ENCODE measurements at places on chromosomes 4 and X.

GRCh38 chr4:104449537-104449936, 45.2 kb downstream of the CXXC4 start:
- H3K27me3 ChIP-seq, result no peaks in the 10 kb centered on the region
- no peak for DNase-seq
- no peaks in the 10 kb centered on the region for H3K4me1 ChIP-seq
- no peak overlapping the region for H3K4me3 ChIP-seq

DNA sequence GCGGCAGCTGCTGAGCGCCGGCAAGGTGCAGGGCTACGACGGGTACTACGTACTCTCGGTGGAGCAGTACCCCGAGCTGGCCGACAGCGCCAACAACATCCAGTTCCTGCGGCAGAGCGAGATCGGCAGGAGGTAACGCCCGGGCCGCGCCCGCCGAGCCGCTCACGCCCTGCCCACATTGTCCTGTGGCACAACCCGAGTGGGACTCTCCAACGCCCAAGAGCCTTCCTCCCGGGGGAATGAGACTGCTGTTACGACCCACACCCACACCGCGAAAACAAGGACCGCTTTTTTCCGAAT, 117.0 kb downstream of the DCTD start:
- no peak overlapping the region for H3K27ac ChIP-seq
- H3K4me1 ChIP-seq, result no peaks in the 10 kb centered on the region
- no peak overlapping the region for H3K4me3 ChIP-seq
- no peaks in the 10 kb centered on the region for H3K27me3 ChIP-seq

GRCh38 chr4:52576326-52576725, 82.8 kb downstream of the USP46 start:
- no peaks in the 10 kb centered on the region for H3K4me1 ChIP-seq
- DNase-seq, result no peak
- no peak overlapping the region for H3K4me3 ChIP-seq
- H3K27me3 ChIP-seq, result no peaks in the 10 kb centered on the region
- no peaks in the 10 kb centered on the region for H3K36me3 ChIP-seq

GRCh38 chrX:139692506-139692849, 15.5 kb downstream of the MCF2 start:
- no peak for DNase-seq
- H3K4me1 ChIP-seq, result no peaks in the 10 kb centered on the region
- no peak overlapping the region for H3K4me3 ChIP-seq
- H3K27ac ChIP-seq, result no peak overlapping the region

DNA sequence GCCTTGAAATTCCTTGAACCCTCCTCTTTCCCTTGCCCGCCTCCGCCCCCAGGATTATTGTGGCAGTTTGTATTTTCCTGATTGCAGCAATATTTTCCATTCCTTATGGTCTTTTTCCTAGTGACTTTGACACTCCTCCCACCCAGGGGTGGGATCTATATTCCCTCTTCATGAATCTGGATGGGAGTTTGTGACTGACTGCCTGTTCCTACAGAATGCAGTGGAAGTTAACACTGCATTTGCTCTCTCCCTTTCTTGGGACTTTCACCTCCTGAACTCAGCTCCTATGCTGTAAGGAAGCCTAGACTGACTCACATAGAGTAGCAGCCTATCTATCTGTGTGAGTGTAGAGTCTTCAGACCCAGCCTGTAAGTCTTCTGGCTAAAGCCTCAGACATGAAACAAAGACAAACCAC, 2.2 kb downstream of the FUNDC2 start:
- no peak overlapping the region for H3K4me3 ChIP-seq
- no peak for DNase-seq
- H3K27ac ChIP-seq, result no peak overlapping the region
- H3K36me3 ChIP-seq, result no peaks in the 10 kb centered on the region

- H3K27ac ChIP-seq, result no peak overlapping the region
- no peaks in the 10 kb centered on the region for H3K27me3 ChIP-seq
- H3K4me3 ChIP-seq, result no peak overlapping the region
- no peaks in the 10 kb centered on the region for H3K36me3 ChIP-seq
- no peaks in the 10 kb centered on the region for H3K4me1 ChIP-seq
- no peak for DNase-seq
Measured at GRCh38 chrX:65702956-65703355, 35.5 kb downstream of the MSN start.

- H3K36me3 ChIP-seq, result no peaks in the 10 kb centered on the region
- H3K27me3 ChIP-seq, result no peaks in the 10 kb centered on the region
- H3K27ac ChIP-seq, result peak overlapping the region; percentile 25
- DNase-seq, result peak; percentile 62
- peaks cover 34% of the 10 kb centered on the region for H3K4me1 ChIP-seq
Measured at GRCh38 chr4:11614426-11614825, 185.7 kb upstream of the HS3ST1 start.

DNA sequence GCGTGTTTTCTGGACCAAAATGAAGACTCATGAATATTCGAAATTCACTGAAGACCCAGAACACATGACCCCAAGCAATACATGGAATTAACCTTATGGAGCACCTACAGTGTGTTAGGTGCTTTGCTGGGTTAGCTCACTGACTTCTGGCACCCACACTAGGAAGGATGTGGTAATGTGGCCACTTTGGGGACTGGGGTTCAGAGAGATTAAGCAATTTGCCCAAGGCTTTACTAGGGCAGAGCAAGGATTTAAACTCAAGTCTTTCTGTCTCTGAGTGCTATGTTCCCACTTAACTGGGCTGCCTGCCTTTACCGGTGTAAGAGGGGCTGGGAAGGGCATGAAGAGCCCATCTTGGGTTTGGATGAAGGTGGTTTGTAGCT, 162.0 kb upstream of the ATP6AP2 start:
- no peak overlapping the region for H3K4me3 ChIP-seq
- H3K4me1 ChIP-seq, result no peaks in the 10 kb centered on the region
- H3K36me3 ChIP-seq, result no peaks in the 10 kb centered on the region
- H3K27ac ChIP-seq, result no peak overlapping the region
- H3K27me3 ChIP-seq, result no peaks in the 10 kb centered on the region

DNA sequence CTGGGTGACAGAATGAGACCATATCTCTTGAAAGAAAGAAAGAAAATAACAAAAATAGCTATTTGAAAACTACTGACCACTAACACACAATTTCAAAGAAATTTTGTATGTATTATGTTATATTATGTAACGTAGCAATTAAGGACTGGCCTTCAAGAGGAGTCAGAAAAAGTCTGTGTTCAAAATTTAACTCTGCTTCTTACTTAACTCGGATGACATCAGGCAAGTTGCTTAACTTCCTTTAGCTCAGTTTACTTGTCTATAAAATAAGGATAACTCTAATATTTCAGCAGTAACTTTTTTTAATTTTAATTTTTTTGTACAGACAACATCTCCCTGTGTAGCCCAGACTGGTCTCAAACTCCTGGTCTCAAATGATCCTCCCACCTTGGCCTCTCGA, 14.6 kb upstream of the PRSS12 start:
- no peaks in the 10 kb centered on the region for H3K4me1 ChIP-seq
- H3K4me3 ChIP-seq, result no peak overlapping the region
- H3K27me3 ChIP-seq, result no peaks in the 10 kb centered on the region

- no peaks in the 10 kb centered on the region for H3K4me1 ChIP-seq
- no peaks in the 10 kb centered on the region for H3K36me3 ChIP-seq
- H3K4me3 ChIP-seq, result no peak overlapping the region
- no peak for DNase-seq
Measured at GRCh38 chr4:23734000-23734399, 155.8 kb downstream of the PPARGC1A start.

DNA sequence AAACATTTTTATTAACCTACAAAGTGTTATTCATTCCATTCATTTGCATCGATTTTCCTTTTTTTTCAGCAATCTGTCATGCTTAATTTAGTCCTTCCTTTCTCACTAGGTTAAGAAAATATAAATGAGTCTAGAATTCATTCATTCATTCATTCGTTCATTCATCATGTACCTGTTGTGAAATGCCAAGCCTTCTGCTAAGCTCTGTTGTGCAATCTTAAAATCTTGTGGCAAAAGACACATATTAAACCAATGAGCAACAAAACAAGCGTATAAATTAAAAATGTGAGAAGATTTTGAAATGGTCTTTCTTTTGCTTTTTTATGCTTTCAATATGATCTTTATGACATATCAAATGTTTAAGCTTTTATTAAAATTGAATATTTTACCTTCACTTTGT, 88.6 kb upstream of the MAD2L1 start:
- no peaks in the 10 kb centered on the region for H3K27me3 ChIP-seq
- no peaks in the 10 kb centered on the region for H3K4me1 ChIP-seq

DNA sequence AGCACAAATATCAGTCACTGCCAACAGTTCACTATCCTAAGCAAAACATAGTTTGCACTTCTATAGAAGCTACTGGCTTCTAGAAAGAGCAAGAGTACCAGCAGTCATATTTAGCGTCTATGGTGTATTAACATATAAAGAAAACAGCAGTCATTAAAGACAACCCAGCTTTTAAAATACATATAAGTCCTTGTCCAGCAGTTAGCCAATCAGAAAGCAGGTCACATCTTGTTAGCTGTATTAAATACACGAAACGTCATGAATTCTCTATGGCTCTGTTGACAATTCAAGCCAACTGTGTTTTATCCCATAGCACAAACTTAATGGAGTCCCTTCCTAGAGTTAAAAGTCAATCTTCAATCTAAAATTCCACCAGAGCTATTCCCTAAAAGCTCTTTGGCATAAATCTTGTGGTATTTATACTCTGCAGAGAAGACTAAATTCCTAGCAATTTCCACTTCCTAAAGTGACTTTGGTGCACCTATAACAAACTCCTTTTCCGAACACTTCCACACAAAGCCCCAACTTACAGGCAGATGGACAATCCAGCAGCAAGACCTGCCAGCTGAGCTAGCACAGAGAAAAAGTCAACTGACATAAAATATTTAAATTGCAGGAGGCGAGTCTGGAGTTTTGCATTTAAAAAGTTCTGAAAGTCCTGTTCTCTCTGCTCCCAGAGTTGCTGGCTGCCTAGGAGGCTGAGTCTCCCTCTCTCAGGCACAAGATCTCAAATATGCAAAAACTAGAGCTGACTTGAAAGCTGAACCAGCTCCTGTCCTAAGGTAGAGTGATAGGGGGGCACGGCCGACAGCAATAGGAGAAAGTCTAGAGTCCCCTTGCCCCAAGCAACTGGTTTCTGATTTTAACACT, 1.3 kb downstream of the LDB2 start:
- no peak for DNase-seq
- H3K27me3 ChIP-seq, result no peaks in the 10 kb centered on the region
- no peak overlapping the region for H3K4me3 ChIP-seq

DNA sequence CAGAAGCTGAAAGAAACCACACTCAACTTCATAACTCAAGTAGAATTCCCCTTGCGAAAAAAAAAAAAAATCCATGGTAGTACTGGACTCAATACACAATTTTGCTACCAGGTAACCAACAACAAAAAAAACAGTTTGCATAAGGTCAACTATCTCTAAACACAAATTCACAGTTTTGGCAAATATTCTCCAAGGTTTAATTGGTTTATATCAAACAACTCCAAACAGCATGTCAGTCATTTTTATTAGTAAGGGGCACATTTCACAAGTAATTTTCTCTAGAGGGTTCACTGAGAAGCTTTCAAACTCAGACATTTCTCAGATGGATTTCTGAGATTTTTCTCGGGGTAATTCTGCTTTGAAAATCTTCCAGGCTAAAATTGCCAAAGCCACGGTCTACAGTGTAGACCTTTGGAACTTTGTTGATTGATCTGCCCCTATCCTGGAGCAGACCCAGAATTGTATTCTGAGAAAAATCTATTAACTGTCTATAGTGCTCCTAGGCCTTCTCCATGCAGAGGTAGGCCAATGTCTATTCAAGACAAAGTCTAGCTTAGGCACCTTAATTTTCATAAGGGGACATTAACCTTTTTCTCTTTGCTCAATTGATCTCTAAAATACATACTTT, 73.7 kb upstream of the NFKB1 start:
- H3K4me3 ChIP-seq, result no peak overlapping the region
- H3K36me3 ChIP-seq, result no peaks in the 10 kb centered on the region
- no peaks in the 10 kb centered on the region for H3K27me3 ChIP-seq

DNA sequence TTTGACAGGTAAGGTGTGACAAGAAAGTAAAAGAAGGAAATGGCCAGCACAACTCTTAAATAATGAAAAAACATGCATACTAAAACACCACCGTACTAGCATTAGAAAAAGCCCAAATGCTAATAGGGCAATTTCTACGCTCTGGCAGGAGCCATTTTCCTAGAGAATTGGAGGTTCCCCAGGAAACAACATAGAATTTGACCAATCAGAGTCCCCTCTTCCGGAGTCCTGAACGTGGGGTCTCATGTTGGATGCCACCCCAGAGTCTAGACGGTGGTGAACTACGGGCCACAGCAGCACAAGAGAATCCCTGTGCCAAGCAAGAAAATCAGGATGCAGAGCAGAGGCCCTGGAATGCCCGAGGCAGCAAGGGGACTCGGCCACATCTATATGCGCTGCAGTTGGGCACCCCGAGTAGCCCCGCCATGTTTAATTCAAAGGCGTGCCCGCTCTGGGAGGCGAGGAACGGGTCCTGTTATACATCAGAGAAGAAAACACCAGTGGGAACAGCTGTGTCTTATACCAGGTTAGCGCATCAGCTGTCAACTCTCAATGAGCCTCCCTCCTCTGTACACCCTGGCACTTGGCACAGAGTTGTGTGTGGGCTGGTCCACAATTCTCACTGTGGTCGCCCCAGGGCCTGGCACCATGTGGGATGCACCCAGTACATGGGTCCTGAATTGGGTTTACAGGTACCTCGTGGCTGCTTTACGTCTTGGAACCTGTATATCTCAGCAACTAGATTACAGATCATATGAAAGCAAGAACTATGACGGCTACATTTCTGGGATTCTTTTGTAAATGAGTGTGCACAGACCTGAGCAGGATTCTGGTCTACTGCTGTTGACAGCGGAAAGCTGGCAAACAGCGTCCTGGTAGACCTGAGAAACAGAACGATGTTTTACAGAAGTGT, 52.1 kb downstream of the SEL1L3 start:
- DNase-seq, result no peak
- no peaks in the 10 kb centered on the region for H3K27me3 ChIP-seq
- H3K36me3 ChIP-seq, result no peaks in the 10 kb centered on the region
- peaks cover 26% of the 10 kb centered on the region for H3K4me1 ChIP-seq
- H3K4me3 ChIP-seq, result no peak overlapping the region
- H3K27ac ChIP-seq, result peak overlapping the region; percentile 29

- no peaks in the 10 kb centered on the region for H3K4me1 ChIP-seq
- no peaks in the 10 kb centered on the region for H3K27me3 ChIP-seq
- no peak overlapping the region for H3K4me3 ChIP-seq
- no peak for DNase-seq
- H3K36me3 ChIP-seq, result no peaks in the 10 kb centered on the region
- H3K27ac ChIP-seq, result no peak overlapping the region
Measured at GRCh38 chrX:30981968-30982367, 89.9 kb downstream of the FTHL17 start.

DNA sequence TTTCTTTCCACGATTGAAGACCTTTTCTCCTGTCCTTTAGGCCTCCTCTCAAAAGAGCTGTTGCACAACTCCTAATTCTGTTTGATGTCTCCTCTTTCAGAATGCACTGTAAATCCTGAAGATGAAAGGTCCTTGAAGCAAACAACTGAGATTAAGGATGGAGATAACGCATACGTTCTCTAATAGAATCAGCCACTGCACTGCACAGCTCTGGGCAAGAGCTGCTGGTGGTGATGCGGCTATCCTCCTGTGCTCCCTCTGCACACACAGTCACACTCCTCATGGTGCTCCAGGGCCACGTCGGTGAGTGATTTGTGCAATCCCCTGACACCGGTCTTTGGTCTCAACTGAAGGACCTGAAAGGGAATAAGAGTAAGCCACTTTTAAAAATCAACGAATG, 208.7 kb downstream of the PDGFC start:
- DNase-seq, result no peak
- no peaks in the 10 kb centered on the region for H3K4me1 ChIP-seq
- H3K27me3 ChIP-seq, result no peaks in the 10 kb centered on the region
- no peak overlapping the region for H3K4me3 ChIP-seq
